NCI-H1092 (cell line): ENCODE measurements at places on chromosomes 1 and 21.

DNA sequence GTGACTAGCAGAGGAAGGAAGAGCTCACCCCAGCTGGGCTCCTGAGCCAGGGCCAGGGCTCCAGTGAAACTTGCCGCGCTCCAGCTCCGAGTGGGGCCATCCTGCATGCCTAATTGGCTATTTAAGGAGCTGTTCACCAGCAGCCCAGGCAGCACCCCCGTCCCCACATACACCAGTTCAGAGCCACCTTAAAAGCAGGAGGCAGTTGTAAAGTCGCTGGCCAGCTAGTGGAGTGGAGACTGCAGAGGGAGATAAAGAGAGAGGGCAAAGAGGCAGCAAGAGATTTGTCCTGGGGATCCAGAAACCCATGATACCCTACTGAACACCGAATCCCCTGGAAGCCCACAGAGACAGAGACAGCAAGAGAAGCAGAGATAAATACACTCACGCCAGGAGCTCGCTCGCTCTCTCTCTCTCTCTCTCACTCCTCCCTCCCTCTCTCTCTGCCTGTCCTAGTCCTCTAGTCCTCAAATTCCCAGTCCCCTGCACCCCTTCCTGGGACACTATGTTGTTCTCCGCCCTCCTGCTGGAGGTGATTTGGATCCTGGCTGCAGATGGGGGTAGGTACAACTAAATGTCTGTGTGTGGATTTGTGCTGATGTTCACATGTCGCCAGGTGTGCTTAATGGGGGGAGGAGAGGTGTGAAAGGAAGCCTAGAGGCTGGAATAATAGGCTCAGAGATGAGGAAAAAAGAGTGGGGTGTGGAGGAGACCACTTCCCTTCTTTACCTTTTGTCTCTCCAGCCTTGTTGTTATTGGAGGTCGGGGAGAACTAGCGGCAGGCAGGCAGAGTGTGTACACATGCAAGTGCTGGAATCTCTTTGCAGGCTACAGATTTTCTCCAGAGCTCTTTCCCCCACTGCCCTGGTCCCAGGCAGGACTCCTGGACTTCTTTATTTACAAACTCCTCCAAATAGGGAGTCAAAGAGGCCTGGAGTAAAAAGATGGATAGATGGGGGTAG lies at the start of gene CA14:
TSS of gene CA14 (plus strand) at position 151 of the 962 bp plus-strand sequence. CDS start at position 506, 355 bp downstream.
- no peak for DNase-seq

- no peak for DNase-seq
Observed at GRCh38 chr1:91700332-91700731, 185.6 kb downstream of the TGFBR3 start.

DNA sequence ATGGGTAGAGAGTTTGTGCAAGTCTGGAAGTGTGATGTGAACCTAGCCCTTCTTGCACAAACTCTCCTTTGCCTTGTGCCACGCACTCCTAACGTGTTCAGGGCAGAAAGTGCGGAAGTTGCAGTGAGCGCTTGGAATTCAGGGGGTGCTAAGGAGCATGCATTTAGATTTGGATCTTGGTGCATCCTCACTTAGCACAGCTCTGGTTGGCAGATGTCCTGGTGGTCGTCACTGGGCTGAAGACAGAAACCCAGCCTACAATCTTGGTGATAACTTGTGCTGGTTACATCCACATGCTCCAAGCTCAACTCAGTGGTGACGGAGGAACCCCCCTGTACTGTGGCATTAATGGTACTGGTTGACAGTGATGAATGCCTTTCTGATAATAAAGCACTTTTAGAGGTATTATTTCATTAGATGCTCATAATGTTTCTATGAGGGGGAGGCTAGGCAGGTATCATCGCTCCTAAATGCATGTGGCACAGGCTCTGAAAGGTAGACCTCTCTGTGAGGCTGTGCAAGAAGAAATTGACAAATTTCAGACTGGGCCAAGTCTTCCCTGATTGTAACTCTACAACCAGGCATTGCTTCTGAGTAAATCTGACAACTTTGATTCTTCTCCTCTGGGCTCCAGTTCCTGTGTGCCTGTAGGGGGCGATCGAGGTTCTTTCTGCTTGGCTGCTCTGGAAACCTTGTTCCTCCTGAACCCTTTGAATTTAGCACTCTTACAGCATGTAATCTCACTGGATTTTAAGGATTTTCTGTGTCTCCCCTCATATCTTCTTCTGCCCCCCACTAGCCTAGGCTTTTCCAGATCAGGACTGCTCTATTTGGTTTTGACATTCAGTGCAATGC lies 40.6 kb downstream of the MAPKAPK2 start:
- no peak for DNase-seq

GRCh38 chr1:113860891-113861290 lies 10.6 kb downstream of the PTPN22 start:
- no peak for DNase-seq

GRCh38 chr1:160876311-160876710 lies 8.7 kb downstream of the ITLN1 start:
- no peak for DNase-seq

- DNase-seq, result no peak
Observed at GRCh38 chr1:198610362-198610761, 28.5 kb upstream of the PTPRC start.

DNA sequence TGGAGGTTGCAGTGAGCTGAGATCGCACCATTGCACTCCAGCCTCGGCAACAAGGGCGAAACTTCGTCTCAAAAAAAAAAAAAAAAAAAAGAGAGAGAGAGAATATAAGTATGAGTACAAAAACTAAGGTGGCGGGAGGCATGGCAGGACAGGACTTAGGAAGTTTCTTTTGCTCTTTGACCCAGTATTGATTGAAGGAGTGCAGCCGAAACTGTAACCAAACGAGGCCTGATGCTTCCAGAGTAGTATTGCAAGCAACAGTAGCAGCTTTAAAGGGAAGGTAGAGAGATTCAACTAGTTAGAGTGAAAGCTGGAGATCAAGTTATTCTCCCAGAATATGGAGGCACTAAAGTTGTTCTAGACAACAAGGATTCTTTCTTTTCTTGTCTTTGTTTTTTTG lies 99.2 kb upstream of the CASZ1 start:
- DNase-seq, result no peak

DNA sequence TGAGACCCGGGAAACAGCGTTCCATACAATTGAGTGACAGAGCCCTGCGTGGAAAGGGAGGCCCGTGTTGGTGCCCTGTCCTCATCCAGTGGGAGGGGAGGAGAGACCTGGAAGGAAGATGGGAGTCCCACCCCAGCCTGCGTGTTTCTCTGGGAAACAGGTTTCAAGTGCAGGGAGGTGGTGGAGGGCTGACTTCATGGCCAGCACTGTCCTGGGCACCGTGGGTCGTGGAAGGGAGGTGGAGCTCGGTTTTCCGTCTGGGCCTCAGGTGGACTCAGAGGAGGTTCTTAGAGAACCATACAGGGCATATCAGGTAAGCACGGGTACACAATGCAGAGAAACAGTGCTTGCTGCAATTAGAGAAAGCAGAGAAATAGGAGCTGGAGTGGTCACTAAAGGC lies 222.6 kb downstream of the CAMTA1 start:
- DNase-seq, result no peak

DNA sequence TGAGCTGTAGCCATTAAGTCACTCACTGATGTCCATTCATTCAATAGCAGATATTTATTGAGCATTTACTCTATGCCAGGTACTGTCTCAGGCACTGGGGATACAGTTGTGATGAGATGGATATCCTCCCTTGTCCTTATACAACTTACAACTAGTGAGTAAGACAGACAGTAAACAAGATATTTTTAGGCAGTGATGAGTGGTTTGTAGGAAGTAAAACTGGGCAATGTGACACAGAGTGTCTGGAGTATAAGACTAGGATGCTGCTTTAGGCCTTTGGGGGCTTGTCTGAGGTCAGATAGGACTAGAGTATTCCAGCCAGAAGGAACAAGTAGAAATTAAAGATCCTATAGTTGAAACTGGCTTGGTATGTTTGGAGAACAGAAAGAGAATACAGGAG lies 41.4 kb downstream of the NOS1AP start:
- DNase-seq, result no peak

- peak; percentile 34 for DNase-seq
Observed at GRCh38 chr1:237041795-237042525, at the start of gene RYR2. Gene RYR2, plus strand, starts transcription at chr1:237042184. Its CDS starts 338 bp downstream, at chr1:237042522.

DNA sequence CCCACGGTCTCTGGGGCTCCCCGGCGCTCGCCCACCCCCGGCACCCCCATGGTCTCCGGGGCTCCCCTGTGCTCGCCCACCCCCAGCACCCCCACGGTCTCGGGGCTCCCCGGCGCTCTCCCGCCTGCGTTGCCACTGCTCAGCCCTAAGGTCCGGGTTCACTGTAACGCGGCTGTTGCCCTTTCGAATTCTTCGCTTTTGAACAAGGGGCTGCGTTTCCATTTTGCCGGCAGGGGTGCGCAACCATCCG lies 5.2 kb upstream of the FTCD start:
- no peak for DNase-seq

DNA sequence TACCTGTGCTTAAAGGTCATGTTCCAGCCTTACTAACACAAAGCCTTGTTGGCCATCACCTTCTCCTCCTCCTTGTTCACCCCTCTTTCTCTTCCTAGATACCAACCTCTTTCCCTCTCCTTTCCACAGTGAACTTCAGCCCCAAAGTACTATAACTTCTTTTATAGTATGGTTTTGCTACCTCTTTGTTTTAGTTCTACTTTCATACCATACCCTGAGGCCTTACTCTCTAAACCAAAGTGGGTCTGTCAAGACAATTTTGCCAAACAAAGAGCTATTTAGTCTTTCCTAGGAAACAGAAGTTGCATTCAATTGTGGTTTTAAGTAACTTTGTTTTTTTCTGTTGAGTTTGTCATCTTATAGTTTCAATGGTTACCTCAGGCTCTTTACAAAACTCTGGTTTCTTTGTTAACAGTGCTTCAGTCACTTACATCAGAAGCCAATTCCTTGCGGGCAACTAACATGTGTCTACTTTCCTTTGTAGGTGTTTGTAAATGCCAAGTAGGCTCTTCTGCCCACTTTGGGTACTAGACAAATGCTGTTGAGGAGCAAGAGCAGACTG lies 623.9 kb upstream of the PKN2 start:
- DNase-seq, result no peak

DNA sequence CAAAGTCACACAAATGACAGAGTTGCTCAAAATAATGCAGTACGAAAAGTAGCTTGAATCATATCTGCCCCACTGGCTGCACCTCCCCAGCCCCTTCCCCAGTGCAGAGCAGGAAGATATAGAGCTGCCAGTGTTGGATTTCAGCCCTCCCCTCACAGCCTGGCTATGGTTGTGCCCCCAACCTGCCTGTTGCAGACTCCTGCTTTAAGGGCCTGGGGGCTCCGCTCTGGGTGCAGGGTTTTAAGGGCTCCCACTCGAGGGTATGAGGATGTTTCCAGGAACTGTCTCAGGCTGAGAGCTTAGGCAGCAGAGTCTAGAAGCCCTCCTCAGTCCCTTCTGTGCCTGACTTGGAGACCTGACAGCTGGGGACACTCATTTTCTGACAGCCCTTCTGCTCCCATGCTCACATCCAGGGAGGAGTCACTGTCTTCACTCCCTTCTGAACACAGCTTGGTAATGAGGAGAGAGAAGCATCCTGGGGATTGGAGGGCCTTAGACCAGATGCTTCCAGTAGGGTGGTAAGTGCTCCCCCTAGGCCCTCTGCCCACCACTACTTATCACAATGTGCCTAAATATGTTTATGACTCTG lies 4.6 kb downstream of the S100A9 start:
- no peak for DNase-seq

GRCh38 chr1:83815330-83815729 lies 183.6 kb downstream of the TTLL7 start:
- no peak for DNase-seq

DNA sequence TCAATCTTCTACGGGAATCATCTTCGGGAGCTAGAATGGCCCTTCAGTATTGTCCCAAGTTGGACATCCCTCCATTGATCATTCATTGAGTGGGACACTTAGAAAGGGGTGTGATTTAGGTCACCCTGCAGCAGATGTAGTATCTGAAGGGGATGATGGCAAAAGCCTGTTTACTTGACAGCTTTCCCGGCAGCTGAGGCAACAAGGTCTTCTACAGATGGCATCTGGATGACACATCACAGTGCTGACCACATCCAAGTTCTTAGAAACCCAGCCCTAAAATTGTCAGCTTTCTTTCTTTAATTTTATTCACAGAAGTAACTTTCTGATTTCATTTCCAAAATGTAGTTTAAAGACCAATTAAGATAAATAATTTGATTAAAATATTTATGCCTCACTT lies 150.3 kb downstream of the AMY1C start:
- DNase-seq, result no peak

- DNase-seq, result no peak
Observed at GRCh38 chr1:9618909-9619679, 30.4 kb downstream of the TMEM201 start.

DNA sequence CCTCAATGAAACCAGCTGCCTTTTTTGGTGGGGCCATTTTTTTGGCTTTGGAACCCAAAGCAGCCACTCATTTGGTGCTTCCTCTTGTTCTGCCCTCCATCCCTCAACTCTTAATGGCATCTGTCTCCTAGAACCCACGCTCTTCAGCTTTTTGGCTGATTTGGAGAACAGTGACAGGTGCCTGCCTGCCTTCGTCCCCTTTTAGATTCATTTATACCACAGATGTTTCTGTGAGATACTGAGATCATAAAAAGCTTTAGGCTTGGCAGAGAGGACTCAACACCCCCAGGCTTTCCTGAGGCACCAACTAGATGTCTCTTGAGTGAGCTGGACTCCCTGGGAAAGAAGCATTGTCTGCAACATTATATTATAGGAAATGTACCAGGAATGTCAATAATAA lies 20.4 kb upstream of the YTHDF2 start:
- DNase-seq, result no peak

DNA sequence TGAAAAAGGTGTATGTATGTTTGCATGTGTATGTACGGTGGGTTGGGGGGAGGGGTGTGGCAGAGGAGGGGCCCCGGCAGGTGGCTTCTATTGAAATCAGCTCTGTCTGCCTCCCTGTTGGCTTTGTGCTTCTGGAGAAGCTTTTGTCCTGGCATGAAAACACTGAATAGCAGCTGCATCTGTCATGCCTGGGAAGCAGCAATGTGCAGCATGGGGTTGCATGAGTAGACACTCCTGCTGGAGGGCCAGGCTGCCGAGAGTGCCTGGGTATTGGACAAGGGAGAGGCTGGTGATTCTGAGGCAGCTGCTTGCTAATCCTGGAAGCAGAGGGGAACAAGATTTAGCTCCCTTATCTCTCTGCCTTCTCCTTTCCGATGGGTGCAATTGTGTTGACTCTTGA lies 20.5 kb downstream of the MAPKAPK2 start:
- DNase-seq, result peak; percentile 83

DNA sequence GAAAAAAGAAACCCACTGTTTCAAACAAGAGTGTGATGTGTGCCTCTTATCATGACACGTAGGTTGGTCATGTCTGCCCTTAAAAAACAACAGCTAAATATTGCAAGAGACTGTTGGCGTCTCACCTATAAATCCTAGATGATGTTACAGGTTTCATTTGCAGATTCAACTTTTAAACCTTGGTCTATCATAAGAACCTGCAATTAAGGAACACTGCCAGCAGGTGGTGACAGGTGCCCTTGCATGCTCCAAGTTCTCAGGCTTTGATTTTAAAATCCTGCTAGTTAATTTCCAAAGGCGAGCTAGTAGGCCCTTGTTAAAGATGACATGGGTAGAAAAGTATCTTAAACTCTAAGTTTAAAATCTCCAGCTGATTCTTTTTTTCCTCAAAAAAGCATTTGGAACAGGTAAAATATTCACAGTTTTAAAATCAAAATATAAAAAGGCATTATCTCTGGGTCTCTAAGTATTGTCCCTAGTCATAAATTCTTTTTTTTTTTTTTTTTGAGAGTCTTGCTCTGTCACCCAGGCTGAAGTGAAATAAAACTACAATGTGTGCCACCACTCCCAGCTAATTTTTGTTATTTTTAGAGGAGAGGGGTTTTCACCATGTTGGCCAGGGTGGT lies 39.1 kb downstream of the CLSTN1 start:
- DNase-seq, result peak; percentile 31
